ENCODE measurements at places on chromosomes 5 and 9.

GRCh38 chr5:40409601-40410000 is 270.1 kb upstream of the PTGER4 start:
- DNase-seq, result no peak

- DNase-seq, result no peak
These were observed 375.1 kb downstream of the TMEM167A start for GRCh38 chr5:82702046-82702445.

- no peak for DNase-seq
These were observed 9.1 kb downstream of the MAN1B1 start for GRCh38 chr9:137095664-137096517.

DNA sequence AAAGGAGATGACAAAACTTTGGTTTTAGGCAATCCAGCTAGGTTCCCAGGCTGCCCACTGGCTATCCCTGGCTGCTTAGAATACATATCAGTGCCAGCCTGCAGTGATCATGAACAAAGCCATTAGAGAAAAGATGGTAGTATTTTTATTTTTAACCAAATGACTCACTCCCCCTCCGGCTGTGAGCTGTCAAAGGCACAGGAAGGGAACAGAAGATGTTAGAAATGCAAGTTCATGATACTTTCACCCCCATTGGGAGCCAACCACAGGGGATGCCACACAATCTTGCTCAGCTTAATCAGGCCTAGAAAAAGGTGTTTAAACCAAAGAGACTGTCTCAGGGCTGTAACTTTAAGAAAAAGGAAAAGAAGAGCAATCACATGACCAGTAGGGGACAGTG is 70.3 kb upstream of the ASTN2 start:
- DNase-seq, result peak; percentile 81

GRCh38 chr9:77885104-77885672 is 146.4 kb downstream of the GNAQ start:
- peak; percentile 21 for DNase-seq

DNA sequence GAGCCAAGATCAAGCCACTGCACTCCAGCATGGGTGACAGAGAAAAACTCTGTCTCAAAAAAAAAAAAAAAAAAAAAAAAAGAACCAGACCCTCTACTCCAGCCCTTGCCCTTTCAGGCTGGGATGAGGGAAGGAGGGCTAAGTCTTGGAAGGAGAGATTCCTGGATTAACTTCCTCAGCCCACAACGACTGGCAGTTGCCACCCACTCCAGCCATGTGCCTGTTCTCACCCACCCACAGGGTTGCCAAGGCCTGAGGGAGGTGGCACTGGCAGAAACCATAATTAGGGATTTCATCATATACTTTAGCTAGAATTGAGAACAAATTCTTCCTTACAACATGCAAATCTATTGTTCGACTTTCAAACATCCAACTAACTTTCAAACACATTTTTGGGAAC is 87.8 kb upstream of the SLC30A5 start:
- DNase-seq, result no peak

- DNase-seq, result peak; percentile 84
These were observed 9.5 kb downstream of the KCNV2 start for GRCh38 chr9:2726650-2727340.

- DNase-seq, result peak; percentile 5
These were observed 574.7 kb downstream of the TLE4 start for GRCh38 chr9:80146466-80146865.

- DNase-seq, result no peak
These were observed 26.7 kb downstream of the SH3TC2 start for GRCh38 chr5:149036168-149036567.

GRCh38 chr5:139768807-139769465 is 26.7 kb upstream of the PSD2 start:
- peak; percentile 40 for DNase-seq

DNA sequence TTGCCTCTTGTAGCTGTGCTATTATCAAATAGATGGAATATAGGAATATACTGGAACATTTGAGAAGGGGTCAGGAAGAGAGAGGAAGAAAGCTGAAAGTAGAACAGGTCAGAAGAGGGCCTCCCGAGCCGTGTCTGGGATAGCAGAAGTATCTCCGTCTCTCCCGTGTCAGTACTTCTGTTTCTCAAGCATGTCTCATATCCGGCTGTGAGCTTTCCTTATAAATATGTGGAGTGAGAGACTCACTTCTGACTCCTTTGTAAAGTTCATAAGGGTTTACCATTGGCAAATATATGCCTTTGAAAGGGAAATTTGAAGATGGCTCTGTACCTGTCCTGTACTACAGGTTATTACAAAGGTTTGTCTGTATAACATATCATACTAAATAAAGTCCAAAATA is 50.3 kb downstream of the MOCS2 start:
- DNase-seq, result no peak

GRCh38 chr9:88653911-88654310 is 118.9 kb downstream of the NXNL2 start:
- DNase-seq, result peak; percentile 61
